ENCODE measurements at places on chromosomes 6 and 20. TPM values are rescaled to one million over a fixed set of nuclear protein-coding genes. Genes with fewer than 3 reads are reported as not detected.

Gene RSPO3
- polyA plus RNA-seq, result not detected

Gene FUT9
- not detected for polyA plus RNA-seq

Gene OR2B2
- not detected for polyA plus RNA-seq

Gene SLC4A11
- not detected for polyA plus RNA-seq

Gene SLC52A3
- polyA plus RNA-seq, result not detected

Gene COL9A3
- 11.9 TPM for polyA plus RNA-seq

Gene ZNF512B
- polyA plus RNA-seq, result 0.30 TPM

Gene ZNF311
- not detected for polyA plus RNA-seq

Gene IL20RA
- not detected for polyA plus RNA-seq

Gene PTCRA
- 1.0 TPM for polyA plus RNA-seq

Gene EFCAB8
- not detected for polyA plus RNA-seq

Gene MCUR1
- polyA plus RNA-seq, result 18.0 TPM

Gene PROKR2
- not detected for polyA plus RNA-seq

Gene PROCR
- polyA plus RNA-seq, result not detected

Gene SLC17A9
- polyA plus RNA-seq, result 4.1 TPM

Gene PKHD1
- polyA plus RNA-seq, result not detected

Gene GNL1
- polyA plus RNA-seq, result 46.1 TPM

Gene TUBE1
- 11.6 TPM for polyA plus RNA-seq

Gene RING1
- 9.9 TPM for polyA plus RNA-seq

Gene MYL9
- polyA plus RNA-seq, result 2.9 TPM

Gene ERVFRD-1
- polyA plus RNA-seq, result not detected

Gene SAMD3
- 7.1 TPM for polyA plus RNA-seq

Gene HCRTR2
- polyA plus RNA-seq, result not detected

Gene BTBD3
- not detected for polyA plus RNA-seq

Gene SMLR1
- not detected for polyA plus RNA-seq

Gene PRRT1
- polyA plus RNA-seq, result not detected

Gene DIDO1
- polyA plus RNA-seq, result 42.8 TPM

Gene LCA5
- 0.30 TPM for polyA plus RNA-seq

Gene BANF2
- polyA plus RNA-seq, result not detected

Gene ZNFX1
- polyA plus RNA-seq, result 45.2 TPM

Gene SLA2
- polyA plus RNA-seq, result 0.68 TPM

Gene TMEM244
- 0.84 TPM for polyA plus RNA-seq

Gene IL17A
- not detected for polyA plus RNA-seq

Gene LRRC1
- polyA plus RNA-seq, result 5.0 TPM

Gene EYA4
- not detected for polyA plus RNA-seq

Gene SYNE1
- 30.9 TPM for polyA plus RNA-seq

Gene MARCKS
- polyA plus RNA-seq, result 17.7 TPM

Gene KIAA0408
- polyA plus RNA-seq, result 0.76 TPM

Gene ECT2L
- polyA plus RNA-seq, result 0.23 TPM

Gene BMP5
- not detected for polyA plus RNA-seq

Gene CCR6
- 79.3 TPM for polyA plus RNA-seq

Gene RAB23
- polyA plus RNA-seq, result 0.74 TPM

Gene ADGRF5
- polyA plus RNA-seq, result not detected

Gene BTN1A1
- 3.7 TPM for polyA plus RNA-seq

Gene PDYN
- not detected for polyA plus RNA-seq

Gene BFSP1
- not detected for polyA plus RNA-seq

Gene MYLK4
- polyA plus RNA-seq, result 0.08 TPM

Gene RREB1
- polyA plus RNA-seq, result 6.1 TPM

Gene APOM
- polyA plus RNA-seq, result 8.5 TPM

All from IgD-negative memory B cell (primary cell).